ENCODE measurements at places on chromosomes 6 and 20. TPM values are rescaled to one million over a fixed set of nuclear protein-coding genes. Genes with fewer than 3 reads are reported as not detected.

GRCh38 chr20:7113577-7114466 is 346.3 kb downstream of the BMP2 start:
- no peak for DNase-seq

Gene HDGFL1
- not detected for total RNA-seq

Gene SAPCD1
- 14.3 TPM for total RNA-seq

DNA sequence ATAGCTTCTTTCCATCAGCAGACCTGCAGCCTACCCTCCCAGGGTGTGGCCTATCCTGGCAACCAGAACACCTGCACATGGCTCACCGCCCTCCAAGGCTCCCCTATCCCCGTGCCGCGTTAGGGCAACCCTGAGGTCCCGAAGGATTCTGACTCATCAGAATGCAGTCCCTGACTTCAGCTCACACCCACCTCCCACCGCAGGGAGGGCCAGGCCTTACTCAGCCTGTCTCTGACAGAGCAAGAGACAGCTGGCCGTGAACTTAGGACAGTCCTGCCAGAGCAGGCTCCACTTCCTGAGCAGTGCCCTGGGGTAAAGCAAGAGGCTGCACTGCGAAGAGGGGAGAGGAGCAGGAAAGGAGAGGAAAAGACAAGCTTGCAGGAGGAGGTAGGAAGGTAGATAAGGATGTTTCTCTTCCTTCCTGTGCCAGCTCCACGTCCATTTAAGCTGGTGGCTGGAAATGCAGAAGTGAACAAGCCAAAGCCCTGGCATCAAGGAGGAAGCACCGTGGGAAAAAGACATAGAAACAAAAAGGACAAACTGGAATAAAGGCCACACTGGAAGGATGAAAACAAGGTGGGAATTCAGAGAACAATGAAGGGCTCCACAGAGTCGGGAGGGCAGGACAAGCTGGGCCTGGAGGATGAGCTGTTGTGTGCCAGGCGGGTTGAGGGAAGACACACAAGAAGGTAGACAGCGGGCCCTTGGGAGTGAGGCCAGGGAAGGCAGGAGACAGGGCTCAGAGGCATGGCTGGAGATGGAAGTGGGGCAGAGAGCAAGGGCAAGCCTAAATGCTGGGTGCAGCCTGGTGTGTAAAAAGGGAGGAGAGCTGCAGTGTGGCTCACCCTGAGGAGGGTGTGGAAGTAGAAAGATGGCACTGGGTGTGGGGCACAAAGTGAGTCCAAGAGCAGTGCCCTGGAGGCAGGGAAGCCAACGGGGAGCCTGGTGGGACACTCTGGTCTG is 102.7 kb downstream of the SLC23A2 start:
- no peak for DNase-seq

Gene CENPW
- total RNA-seq, result 75.4 TPM

- no peak for DNase-seq
Measured at GRCh38 chr6:10166031-10166430, 248.8 kb downstream of the TFAP2A start.

- no peak for DNase-seq
Measured at GRCh38 chr6:56017198-56017597, 141.8 kb upstream of the BMP5 start.

GRCh38 chr6:132569170-132569569 is 952 bp upstream of the TAAR6 start:
- DNase-seq, result no peak

DNA sequence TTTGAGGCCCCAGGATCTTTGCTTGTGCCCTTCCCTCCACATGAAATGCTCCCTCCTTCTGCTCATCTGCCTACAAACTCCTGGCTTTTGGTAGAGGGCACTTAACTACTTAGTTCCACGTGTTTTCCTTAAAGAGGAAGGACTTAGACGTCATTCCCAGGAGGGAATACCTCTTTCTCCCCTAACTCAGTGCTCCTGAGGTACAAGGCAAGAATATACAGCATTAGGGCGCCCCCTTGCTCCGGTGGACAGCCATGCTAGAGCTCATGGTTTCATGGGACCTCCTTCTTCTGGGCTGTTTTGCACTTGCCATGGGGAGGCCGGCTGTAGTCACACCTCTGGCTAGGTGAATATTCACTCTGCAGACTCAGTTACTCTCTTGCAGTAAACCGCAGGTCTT is 93.8 kb upstream of the LY86 start:
- DNase-seq, result peak; percentile 49

DNA sequence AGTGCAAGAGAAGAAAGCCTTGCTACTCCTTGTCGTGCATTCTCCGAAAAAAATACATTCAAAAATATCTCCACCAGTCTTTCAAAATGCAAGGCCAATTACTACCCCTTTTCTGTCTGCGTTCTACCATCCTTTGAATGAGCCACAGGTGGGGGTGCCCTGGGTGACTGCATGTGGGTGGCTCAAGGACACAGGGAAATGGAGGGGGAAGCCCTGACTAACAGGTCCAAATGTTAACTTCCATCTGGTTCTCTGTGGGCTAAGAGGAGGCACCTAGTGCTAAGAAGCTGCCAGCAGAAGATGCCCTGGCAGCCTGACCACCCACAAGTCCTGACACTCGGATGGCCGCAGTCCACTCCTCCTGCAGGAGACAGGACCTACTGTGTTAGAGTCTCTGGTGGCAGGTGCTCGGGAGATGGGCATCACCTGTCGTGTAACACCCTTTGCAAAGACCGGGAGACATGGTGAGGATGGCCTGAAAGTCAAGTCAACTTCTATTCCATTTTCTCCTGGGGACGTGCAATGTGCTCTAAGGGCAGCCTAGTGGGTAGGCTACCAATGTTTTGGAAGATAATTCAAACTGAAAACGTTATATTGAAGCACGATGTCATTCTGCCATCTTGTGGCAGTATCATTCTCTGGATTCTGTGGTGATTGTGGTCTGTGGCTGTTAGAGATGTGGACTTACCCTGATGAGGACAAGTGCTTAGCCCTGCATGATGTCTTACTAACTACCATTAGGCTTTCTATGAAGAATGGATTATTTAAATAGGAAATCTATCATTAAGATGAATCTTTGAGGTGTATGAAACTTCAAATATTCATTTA is 27.4 kb upstream of the IGF2R start:
- peak; percentile 63 for DNase-seq

GRCh38 chr20:39070484-39071231 is 108.5 kb downstream of the DHX35 start:
- no peak for DNase-seq

DNA sequence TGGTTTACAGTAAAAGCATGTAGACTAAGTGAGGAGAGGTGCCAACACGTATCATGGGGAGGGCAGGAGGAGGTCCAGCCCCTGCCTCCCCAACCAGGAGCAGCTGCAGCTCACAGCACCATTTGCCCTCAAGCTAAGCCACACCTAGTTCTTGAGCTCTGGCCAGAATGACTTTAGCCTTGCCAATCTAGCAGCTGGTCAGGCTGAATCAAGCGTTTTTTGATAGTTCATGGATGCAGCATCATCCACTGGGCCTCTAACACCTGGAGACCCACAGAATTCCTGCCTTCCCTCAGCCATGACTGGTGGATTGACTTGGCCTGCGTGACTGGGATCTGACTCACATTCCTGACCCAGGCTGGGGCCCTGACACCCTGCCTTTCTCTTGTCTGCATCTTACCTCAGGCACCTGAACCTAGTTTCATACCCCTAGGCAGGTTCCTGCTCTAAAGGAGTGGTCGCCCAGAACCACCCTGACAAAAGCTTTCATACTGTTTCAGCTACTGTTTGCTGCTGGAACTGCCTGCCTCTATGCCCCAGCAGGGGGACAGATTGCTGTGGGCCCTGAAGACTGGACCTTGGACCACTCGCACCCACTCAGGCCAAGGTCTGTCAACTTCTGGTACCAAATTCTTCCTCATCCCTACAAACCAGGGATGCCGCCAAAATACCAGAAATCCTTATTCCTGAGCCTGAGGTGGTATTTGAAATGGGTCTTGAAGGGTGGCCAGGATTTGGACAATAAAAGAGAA is 122.3 kb downstream of the QRSL1 start:
- no peak for DNase-seq

DNA sequence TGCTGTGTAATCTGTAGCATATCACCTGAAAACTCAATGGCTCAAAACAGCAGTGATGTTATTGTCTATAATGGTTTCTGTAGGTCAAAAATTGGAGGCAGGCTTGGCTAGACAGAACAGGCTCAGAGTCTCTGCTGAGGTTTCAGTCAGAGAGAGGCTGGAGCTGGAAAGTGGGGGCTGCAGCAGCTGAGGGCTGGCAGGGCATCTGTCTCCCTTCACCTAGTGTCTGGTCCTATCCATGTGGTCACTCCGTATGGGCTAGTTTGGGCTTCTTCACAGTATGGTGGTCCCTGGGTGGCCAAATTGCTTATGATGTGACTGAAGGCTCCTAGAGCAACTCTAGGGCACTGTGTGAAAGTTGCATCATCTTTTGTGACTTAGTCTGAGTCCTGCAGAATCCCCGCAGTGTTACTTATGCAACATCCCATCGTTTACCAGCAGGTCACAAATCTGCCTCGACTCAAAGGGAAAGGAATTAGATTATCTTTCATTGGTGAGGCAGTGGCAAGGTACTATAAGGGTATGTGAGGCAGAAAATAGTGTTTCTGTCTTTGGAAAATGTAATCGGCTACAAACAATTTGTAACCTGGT is 497.0 kb downstream of the EPHA7 start:
- DNase-seq, result no peak

Gene ADGB
- not detected for total RNA-seq

DNA sequence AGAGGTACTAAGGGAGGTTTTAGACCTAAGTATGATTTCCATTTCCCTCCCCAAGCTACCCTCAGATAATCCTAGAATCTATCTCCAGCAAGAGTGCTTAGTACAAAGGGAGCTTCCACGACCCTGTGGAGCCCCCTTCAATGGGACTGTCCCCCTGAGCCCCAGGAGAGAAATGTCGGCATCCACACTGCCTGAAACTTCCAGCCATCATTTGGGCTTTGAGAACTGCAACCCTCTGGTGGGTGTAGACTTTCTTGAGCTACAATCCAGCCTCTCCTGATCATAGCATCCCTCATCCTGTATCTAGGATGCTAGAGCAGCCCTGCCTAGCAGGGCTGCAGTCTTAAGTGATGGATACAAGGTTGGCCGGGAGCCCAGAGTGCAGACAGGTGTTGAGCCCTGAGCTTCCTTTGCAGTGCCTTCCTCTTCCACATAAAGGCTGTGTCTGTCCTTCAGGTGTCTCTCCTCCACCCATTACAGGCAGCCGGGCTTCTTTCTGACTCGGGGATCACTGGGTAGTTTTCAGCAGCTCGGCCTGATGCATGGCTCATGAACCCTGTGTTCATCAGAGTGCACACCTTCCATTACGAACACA is 424.5 kb downstream of the PREX1 start:
- DNase-seq, result no peak

DNA sequence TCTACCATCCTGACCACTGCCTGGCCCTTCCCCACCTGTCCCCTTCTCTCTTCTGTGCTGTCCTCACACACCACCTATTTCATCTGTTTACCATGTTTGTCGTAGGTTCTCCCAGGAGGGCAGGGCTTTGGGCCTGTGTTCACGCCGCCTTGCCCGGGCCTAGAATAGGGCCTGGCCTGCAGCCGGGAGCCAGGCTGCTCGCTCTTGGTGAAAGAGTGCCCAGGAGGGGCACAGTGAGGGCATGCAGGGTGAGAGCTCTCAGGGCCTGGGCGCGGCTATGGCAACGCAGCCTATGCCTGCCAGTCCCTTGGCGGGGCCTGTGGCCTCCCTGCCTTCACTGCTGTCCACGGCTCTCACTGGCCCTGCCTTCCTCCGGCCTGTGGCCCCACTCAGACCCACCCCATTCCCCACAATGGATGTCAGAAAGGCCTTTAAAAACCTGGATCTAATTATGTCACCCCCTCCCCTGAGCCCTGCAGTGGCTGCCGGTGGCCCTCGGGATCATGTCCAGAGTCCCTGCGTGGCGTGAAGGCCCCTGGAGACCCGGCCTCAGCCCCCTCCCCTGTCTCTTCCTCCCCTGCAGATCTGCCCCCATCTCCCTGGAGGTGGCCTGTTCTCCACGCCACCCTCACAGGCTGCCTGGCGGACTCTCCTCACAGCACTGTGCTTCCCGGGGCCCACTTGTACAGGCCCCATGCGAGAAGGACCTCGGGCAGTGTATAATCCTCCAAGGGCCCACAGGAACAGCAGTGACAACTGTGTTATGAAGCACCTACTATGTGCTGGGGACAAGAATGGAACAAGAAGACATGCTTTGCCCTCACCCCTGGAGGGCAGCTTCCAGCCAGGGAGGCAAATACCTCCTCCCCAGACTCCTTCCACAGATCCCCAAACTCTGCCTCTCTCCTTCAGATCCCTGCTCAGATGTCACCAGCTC is 22.9 kb upstream of the NOL4L start:
- DNase-seq, result no peak

- no peak for DNase-seq
Measured at GRCh38 chr20:10541668-10542411, 106.7 kb downstream of the SLX4IP start.

DNA sequence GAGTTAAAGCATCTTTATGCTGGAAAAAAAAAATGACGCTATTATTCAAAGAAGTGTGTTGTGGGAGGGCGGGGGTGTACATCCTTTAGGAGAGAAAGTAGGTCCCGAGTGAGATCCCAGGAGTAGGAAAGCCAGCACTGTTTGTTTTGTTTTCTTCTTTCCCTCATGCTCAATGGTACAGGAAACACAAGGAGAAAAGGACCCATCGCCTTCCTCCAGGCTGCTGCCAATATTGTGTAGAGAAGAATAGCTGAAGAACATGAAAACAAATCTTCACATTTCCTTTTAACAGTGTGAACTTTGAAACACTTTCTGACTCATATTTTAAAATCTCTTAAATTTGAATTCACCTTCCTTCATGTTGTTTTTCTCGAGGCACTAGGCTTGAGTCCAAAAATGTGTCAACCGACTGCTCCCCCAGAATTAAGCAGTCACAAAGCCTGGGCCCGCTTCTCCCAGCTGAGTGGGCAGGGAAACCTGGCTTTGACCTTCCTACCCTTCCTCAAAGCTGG is 22.3 kb downstream of the PPP1R16B start:
- DNase-seq, result no peak

- DNase-seq, result no peak
Measured at GRCh38 chr6:166971271-166971670, 14.9 kb upstream of the RNASET2 start.

Gene GABRR2
- 0.42 TPM for total RNA-seq

DNA sequence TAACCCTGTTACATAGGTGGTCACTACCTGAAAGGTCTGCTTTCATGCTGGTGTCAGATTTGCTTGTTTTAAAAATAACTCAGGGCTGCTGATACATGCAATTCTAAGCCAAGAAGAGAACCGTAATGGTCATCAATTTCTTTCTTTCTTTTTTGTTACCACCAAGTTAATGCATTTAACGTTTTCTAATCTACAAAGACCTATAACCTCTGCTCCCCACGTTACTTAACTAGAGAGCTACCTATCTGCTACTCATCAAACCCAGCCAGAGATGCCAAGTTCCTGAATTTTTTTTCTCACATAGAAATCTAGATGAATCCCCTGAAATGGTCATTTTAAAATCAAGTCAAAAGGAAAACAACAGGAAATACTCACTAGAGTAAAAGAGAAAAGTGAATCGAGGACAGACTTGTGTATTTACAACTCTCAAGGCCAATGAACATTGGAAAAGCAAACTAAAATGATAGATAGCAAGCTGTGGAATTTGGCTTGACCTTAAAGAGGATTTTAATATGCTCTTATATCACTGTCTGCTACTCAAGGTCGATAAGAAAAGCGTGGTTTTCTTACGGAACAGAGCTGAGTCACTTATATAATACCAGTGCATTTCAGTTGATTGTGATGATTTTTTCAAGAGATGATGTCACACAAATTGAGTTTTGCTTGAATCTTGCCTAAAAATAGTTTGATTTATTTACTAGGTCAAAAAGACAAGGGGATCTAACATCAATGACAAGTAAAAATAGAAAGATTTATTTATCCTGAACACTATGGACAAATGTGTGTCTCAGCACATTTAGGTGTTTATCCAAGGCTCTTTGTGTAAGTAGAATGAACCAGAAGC is 67.9 kb downstream of the SGK1 start:
- no peak for DNase-seq

All from activated CD8-positive, alpha-beta T cell treated with anti-CD3 and anti-CD28 coated beads, Interleukin-2, amount 10 ng/mL, durations not matched to agents 7 days and 5 days (primary cell).